ENCODE measurements at places on chromosomes 6 and 20. TPM values are rescaled to one million over a fixed set of nuclear protein-coding genes. Genes with fewer than 3 reads are reported as not detected.

SMLR1 gene
- total RNA-seq: 38.4 TPM

- no peak for DNase-seq
Measured at GRCh38 chr6:39209360-39209811, 19.9 kb downstream of the KCNK5 start.

DNA sequence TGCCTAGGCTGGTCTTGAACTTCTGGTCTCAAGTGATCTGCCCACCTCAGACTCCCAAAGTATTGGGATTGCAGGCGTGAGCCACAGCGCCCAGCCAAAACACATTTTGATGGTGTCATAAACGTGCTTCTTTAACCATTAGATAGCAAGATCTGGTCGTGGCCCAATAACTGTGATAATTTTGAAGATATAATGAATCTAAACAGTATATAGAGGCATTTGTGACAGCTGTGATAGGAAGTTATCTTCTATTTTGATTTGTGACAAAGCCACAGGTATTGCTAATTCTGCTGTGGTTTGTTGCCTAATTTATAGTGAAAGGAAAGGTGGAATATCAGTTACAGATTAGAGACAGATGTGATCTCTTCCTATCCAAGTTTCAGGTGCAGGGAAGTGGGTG, 695 bp upstream of the OXT start:
- no peak for DNase-seq

GRCh38 chr6:115712291-115712961, 348.3 kb downstream of the FRK start:
- DNase-seq: no peak

DNA sequence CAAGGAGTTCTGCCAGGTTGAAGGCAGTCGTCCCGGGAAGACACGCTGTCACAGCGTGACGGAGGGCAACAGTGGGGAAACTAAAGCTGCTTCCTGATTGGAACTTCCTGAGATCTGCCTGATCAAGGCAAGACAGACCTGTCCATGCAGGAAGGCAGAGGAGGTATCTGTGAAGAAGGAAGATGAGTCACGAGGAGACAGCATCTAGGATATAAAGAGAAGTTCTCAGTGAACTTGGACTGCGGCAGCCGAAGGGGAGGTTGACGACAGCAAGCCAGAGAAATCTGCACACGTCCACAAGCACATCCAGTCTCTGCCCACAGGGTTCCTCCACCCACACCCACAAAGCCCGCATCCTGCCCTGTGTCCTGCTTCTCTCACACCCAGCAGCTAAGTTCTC, 38.6 kb downstream of the PREP start:
- DNase-seq: no peak

- no peak for DNase-seq
Measured at GRCh38 chr6:148451690-148452089, 109.1 kb downstream of the SASH1 start.

CCDC28A gene
- 13.4 TPM for total RNA-seq

GRCh38 chr20:14972256-14972655, 634.8 kb upstream of the FLRT3 start:
- no peak for DNase-seq

GRCh38 chr6:1296079-1296478, 15.8 kb upstream of the FOXQ1 start:
- DNase-seq: no peak

SPO11 gene
- not detected for total RNA-seq

RIPOR3 gene
- total RNA-seq: 90.3 TPM

PDE10A gene
- 0.70 TPM for total RNA-seq

GRCh38 chr6:167485186-167485978, 160.5 kb downstream of the TTLL2 start:
- DNase-seq: no peak
